Activated CD8-positive, alpha-beta memory T cell treated with anti-CD3 and anti-CD28 coated beads, Interleukin-2, amount 50 U/mL, for 48 hours (primary cell): ENCODE measurements at places on chromosomes 3 and 15.
A peak's percentile ranks its signal among the peaks of the same experiment; 100 is the strongest.

DNA sequence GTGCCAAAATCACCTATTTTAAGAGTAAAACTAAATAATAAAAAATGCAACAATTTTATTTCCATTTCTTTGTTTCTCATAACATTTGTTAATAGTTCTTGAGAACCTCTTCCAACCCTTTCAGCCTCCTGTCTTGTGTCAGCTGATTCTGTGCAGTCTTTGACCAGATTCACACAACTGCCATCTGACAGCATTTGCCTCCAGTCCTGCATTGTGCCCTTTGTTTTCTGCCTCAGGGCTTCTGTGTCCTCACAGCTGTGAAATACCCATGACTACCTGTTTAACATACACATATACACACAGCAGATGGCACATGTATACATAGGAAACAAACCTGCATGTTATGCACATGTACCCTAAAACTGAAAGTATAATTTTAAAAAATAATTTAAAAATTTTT, 13.2 kb upstream of the CNTN6 start:
- no peak for DNase-seq

DNA sequence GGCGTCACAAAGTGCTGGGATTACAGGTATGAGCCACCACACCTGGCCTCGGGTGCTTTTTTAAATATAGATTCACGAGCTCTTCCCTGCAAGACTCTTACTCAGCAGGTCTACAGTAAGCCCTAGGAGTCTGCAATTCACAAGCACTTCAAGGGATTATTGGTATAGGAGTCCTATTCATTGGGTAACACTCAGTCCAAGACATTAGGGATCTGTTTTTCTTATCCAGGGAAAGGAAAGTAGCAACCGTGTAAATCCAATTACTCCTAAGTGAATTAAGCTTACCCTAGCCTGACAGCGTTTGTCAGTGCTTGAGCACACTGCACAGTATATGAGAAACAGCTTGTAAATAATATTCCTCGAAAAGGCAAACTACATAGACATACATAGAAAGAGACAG, 109.9 kb downstream of the SENP2 start:
- no peak for DNase-seq

- DNase-seq, result no peak
These were observed 3.2 kb downstream of the LAMP3 start for GRCh38 chr3:183159333-183159732.

DNA sequence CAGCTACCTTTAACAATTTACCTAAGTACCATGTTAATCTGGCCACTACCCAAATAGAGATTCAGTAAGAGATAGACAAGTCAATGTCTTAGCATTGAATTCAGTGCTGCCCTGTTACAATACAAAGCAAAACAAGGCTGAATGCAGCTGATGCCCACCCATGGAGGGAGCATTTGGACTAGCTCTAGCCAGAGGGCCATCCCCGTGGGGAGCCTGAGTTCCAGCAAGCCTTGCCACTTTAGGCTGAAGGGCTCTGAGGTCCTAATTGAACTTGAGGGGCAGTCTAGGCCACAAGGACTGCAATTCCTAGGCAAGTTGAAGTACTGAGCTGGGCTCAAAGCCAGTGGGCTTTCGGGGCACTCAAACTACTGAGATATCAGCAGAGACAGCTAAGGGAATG, 265.9 kb downstream of the EFHB start:
- no peak for DNase-seq

DNA sequence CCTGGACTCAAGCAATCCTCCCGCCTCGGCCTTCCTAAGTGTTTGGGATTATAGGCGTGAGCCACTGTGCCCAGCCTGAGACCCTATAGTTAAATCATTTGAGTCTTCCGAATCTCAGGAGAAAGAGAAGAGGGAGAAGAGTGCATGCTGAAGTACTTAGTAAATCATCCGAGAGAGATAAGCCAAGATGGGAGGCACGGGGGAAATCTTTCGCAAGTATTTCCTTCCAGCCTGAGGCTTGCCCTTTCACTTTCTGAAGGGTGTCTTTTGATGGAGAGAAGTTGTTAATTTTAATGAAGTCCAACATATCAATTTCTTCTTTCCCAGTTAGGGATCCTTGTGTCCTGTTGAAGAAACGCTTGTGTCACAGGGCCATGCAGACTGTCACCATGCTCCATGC, 97.1 kb upstream of the SLC6A6 start:
- no peak for DNase-seq

DNA sequence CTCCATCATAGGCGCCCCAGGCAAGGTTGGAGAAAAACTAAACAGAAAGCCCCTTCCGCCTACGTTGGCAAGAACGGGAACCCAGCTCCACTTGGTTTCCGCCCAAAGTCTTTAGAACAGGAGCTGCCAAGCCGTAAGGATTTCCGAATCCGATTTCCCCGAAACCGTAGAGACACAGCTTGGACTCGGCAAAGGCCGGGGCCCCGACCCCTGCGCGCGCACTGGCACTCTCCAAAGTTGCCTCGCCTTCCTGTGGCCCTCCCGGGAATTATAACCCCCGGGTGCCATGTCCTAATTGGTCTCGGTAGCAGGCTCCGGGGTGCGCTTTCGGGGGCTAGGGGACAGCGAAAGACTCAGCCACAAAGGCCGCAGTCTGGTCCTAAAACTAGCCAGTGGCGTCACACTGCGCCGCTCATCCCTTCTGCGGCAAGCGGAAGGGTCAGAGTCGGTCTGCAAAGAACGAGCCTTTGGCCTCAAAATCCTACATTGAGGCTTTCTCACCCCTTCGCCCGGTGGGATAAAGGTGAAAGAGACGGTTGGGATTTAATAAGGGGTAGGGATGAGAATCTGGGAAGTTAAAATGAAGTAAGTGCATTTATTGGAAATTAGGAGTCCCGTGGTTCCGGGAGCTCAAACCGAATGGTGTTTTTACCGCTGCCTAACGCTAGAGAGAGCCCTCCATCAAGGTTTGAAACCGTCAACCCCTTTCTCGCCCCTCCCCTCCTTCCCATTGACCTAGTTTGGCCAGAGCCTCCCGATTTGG, 6.8 kb downstream of the BCL6 start:
- peak; percentile 81 for DNase-seq

DNA sequence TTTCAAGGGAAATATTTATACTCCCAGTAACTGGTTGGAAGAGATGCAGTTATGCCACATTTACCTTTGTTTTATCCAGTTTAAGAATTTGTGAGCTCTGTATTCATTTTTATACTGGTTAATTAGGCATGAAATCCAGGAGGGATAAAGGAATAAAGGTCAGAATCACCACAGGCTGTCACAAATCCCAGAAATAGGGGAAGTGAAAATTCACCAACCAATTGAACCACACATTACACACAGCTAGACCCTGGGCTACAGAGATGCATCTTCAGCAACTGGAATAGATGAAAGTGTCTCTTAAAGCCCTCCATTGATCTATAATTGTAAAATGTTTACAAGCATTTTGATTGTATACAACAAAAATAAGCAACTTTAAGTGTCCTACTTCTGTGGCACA, 18.5 kb downstream of the SERPINI1 start:
- no peak for DNase-seq

DNA sequence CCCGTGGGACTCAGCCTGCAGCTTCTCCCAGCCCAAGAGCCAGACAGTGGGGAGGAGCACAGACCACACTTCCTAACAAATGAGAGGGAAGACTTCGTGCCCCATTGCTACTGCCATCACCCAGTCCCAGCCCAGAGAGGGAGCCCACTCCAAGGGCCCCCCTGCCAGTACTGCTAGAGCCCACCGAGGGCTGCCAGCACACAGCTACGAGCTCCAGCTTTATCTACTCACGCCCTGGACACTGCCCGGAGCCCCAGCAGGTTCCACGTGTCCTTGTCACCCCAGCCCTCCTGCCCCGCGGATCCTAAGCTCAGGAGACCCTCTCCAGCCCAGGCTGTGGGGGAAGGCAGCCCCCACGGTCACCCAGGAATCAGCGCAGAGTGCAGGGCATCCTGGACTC, 1.9 kb downstream of the GOLGA8A start:
- no peak for DNase-seq

DNA sequence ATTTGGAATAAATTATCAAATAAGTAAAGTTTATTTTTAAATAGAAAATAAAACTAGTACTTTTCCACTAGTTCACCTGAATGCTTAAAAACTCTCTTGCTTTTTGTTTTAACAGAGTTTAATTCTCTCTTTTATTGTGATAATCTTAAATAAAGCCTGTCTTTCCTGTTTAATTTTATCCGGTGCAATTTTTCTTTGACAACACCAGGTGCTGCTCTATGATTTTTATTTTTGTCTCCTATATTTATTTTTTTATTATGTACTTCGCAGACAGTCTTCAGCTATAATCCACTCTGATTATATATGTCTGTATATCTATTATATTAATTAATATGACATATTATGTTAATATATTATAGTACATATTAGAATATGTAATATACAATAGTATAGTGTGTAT, 1293.0 kb upstream of the EPHA6 start:
- no peak for DNase-seq

DNA sequence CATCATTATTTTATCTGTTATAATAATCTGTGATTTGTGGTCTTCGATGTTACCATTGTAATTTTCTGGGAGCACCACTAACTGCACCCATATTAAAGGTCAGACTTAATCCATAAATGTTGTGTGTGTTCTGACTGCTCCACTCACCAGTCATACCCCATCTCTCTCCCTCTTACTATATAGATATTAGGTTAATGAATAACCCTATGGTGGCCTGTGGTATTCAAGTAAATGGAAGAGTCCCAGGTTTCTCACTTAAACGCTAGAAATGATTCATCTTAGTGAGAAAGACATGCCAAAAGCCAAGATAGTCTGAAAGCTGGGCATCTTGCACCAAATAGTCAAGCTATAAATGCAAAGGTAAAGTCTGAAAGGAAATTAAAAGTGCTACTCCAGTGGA, 1358.5 kb downstream of the ROBO2 start:
- no peak for DNase-seq

- peak; percentile 84 for DNase-seq
These were observed 332.1 kb downstream of the ARRDC4 start for GRCh38 chr15:98292442-98293240.

DNA sequence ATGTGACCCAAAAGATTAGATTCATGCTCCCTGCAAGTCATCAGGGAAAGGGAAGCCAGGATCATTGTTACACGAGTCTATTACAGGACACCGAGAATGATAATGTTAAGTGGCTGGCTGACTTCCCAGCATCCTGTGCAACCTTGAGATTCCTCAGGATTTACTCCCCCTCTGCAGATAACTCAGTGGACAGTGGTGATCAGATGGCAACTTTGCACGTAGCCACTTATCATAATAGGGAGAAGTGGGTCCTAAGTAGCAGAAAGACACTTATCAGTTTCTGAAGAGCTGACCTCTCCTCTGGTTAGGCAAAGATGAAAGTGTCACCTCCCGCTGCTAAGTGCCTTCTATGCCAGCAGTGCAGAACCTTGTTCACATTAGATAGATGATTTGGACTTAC, 6.7 kb upstream of the TMPRSS7 start:
- no peak for DNase-seq

- no peak for DNase-seq
These were observed 50.2 kb downstream of the RARB start for GRCh38 chr3:25478211-25478757.

GRCh38 chr3:138114988-138115971, at the start of gene DZIP1L:
TSS of gene DZIP1L (minus strand) at chr3:138115608. CDS start at chr3:138103971, 11,637 bp downstream.
- DNase-seq, result peak; percentile 74

- DNase-seq, result no peak
These were observed 2.0 kb downstream of the SMC4 start for GRCh38 chr3:160401291-160402095.
